T-cell (primary cell): ENCODE measurements at places on chromosomes 2 and 18. TPM values are rescaled to one million over a fixed set of nuclear protein-coding genes. Genes with fewer than 3 reads are reported as not detected.

RAPGEF4 gene
- 2.5 TPM for total RNA-seq

- DNase-seq = no peak
These were observed 207.2 kb downstream of the KLHL29 start for GRCh38 chr2:23592061-23592685.

NOSTRIN gene
- 0.53 TPM for total RNA-seq

DNA sequence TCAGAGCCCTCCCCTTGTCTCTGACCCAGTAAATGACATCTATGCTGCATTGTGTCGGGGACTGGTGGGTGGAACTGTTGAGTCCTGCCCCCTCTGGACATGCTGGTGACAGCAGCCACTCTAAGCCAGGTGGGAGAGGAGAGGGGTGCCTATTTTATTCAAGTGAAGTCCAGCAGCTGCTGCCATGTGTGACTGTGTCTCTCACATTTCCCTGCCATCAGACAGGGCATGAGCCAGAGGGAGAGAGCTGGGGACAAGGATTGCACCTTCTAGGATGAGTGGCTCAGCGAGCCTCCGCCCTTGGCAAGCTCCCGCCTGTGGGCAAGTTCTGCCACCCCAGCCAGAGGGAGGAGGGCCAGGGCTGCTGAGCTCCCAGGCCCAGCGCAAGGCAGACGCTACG, 13.7 kb downstream of the NGEF start:
- DNase-seq = no peak
